ENCODE measurements at places on chromosomes 16 and 17.
A peak's percentile ranks its signal among the peaks of the same experiment; 100 is the strongest.

- DNase-seq: no peak
Observed at GRCh38 chr16:80231121-80231520, 309.7 kb upstream of the DYNLRB2 start.

- DNase-seq: peak; percentile 80
Observed at GRCh38 chr17:78176548-78177025, 8.2 kb downstream of the SYNGR2 start.

DNA sequence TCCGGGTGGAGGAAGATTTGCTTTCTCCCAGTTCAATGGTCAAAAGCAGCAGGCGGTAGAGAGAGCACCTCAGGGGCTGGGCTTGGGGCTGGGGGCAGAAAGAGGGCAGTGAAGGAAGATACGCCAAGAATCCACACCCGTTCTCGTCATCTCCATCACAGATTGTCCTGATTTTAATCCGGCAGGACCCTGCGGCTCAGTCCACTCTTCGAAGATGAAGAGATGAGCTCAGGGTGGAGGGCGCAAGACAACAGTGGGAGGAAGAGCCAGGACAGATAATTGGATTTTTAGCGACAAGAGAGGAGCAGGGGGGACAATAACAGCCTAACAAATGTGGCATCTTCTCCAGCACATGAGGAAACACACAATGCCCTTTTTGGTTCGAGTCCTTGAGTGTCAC is 165.9 kb downstream of the SDK2 start:
- DNase-seq: no peak

DNA sequence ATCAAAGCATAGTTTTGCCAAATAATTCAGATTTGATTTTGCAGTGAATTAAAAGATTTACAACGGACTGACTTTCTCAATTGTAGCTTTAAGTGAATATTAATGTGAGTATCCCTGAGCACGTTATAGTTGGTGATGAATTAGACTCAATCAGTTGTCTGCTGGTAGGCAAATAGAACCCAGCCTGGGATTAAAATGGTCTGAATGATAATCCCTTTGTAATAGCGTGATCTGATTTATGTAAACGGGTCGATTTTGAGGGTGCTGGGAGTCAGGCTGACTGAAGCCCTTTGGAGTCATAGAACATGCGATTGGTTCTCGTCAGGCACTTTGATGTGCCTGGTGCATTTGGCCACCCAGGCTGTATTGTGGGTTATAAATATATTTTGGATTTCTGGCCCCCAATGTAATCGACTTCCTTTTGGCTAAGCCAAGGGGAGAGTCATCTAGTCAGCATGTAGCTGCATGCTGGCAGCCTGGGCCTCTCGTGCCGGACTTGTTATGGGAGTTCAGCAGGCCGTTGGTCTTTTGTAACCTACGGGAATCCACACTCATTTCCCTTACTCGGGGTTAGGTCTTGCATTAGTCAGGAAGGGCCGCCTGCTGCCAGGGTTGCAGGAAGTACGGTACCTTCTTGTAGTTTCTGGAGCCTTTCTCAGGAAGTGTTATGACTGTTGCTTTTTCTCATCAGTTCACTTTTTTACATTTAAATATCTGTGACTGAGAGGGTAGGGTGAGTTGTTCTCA is 5.4 kb downstream of the PGS1 start:
- peak; percentile 75 for DNase-seq

DNA sequence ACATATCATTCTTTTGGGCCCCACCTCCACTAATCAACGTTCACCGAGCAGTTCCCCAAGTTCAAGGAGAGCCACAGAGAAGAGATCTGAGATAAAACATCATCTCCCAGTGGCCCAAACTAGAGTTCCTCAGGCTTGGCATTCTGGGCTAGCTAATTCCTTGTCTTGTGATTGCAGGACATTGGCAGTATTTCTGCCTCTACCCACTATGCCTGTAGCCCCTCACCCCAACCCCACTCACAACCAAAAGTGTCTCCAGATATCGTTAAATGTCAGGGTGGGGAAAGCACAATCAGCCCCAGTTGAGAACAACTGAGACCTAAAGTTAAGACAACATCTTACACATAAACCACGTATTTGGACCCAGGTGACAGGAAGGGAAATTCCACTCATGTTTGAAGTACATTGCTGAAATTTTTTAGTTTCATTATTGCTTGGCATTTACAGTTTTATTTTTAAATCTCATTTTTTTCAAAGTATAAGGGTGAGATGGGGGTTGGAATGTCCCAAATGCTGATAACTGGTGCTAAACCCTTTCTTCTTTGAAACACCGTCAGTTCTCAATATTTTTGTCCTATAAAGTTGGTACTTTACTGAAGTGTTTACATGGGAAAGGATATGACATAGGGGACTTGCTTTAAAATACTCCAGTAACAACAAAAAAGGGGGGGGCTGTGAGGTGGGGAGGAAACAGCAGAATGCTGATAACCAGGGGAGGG is 13.6 kb downstream of the ZC3H7A start:
- peak; percentile 65 for DNase-seq

GRCh38 chr17:73956169-73956568 is 247.3 kb upstream of the RPL38 start:
- no peak for DNase-seq

GRCh38 chr16:80366023-80366422 is 174.8 kb upstream of the DYNLRB2 start:
- no peak for DNase-seq

DNA sequence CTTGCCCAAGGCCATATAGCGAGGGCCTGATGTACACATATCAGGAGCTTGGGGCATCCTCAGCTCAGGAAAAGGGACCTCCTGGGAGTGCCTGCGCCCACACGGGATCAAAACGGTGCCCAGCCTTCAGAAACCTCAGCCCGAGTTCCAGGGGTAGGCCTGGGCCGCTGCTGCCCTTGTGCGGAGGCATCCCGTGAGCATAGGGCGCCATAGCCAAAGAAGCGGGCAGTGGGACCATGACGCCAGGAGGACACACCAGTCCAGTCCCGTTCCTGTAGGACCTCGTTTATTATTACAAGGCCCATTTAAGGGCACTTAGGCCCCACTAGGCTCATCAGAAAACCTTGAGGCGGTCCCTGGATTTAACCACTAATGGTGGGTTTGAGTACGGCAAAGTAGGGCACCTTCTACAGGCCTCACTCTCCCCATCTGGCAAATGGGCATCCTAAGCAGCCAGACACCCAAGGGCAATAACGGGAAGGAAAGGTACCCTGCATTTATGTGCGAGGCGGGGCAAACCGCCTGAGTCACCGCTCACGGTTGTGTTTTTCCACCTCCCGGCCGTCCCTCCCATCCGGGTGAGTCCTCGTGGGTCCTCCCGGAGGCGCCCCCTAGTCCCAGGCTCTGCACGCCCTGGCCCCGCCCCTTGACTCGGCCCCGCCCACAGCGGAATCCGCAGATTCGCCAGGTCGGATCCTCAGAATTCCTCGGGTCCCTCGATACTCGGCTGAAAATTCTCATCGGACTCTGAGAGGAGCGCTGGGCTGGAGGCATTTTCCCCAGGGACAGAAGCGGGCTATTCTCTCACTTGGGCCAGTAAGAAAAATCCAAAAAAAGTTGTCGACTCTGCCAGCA is 726 bp upstream of the SETD1A start:
- DNase-seq: peak; percentile 94

Measured in stimulated activated CD4-positive, alpha-beta T cell treated with anti-CD3 and anti-CD28 coated beads, Interleukin-4, amount 100 ng/mL, for 24 hours (primary cell).